ENCODE measurements at places on chromosomes 12 and 14. TPM values are rescaled to one million over a fixed set of nuclear protein-coding genes. Genes with fewer than 3 reads are reported as not detected.
A peak's percentile ranks its signal among the peaks of the same experiment; 100 is the strongest.

GRCh38 chr12:119666226-119666795, 1.6 kb upstream of the PRKAB1 start:
- DNase-seq: no peak

DNA sequence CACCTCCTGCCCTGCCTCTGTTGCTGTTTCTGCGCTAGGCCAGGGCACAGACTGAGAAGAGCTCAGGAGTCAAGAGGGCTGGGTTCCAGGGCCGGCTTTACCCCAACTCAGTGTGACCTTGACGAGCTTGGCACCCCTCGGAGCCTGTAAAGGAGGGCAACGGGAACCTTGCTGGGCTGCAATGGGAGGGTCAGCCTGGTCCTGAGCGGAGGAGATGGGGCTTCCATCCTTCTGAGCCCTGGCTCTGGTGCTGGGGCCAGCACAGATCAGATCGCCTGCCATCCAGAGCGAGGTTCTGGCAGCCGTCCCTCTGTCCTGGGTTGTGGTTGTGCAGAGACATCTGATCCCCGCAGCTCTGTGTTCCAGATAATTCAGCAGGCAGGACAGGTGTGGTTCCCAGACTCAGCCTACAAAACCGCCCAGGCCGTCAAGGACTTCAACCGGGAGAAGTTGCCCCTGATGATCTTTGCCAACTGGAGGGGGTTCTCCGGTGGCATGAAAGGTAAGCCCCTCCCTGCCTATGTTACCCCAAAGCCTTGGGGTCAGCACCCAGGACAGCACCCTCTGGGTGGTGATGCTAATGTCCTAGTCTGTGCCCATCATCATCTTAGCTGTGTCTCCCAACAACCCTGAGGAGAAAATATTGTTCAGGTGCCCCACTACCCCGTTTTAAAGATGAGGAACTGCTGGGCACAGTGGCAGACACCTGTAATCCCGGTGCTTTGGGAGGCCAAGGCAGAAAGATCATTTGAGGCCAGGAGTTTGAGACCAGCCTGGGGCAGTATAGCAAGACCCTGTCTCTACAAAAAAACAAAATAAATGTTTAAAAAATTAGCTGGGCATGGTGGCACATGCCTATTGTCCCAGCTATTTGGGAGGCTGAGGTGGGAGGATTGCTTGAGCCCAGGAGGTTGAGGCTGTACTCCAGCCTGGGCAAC, 50.2 kb downstream of the FOXN4 start:
- no peak for DNase-seq

DNA sequence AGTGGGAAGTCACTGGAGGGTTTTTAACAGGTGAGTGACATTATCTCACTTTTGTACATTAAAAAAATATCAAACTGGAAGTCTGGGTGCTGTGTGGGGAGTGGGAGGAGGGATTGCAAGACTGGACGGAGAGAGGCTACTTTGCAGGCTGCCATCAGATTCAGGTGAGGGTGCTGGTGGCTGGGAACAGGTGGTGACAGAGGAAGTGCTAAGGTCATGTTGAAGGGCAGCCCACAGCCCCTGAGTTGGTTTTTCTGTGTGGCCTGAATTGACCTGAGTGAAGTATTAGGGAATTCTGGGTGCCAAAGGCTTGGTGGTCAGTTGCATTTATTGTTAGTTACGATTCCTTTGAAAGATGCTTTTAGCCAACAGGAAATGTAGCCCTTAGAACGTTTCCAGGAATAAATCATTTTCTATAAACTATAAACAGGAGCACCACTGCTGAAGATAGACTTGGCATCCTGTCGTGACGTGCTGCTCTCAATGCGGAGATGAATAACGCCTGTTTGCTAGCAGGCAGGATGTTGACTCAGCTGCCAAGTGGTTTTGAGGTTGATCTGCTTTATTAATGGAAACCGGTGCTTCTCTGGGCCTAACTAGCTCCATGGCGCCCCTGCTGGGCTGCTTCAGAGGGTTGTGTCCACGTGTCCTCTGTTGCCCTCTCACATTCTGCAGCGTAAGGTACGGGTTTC, 707.5 kb upstream of the TMEM132C start:
- peak; percentile 81 for DNase-seq

DNA sequence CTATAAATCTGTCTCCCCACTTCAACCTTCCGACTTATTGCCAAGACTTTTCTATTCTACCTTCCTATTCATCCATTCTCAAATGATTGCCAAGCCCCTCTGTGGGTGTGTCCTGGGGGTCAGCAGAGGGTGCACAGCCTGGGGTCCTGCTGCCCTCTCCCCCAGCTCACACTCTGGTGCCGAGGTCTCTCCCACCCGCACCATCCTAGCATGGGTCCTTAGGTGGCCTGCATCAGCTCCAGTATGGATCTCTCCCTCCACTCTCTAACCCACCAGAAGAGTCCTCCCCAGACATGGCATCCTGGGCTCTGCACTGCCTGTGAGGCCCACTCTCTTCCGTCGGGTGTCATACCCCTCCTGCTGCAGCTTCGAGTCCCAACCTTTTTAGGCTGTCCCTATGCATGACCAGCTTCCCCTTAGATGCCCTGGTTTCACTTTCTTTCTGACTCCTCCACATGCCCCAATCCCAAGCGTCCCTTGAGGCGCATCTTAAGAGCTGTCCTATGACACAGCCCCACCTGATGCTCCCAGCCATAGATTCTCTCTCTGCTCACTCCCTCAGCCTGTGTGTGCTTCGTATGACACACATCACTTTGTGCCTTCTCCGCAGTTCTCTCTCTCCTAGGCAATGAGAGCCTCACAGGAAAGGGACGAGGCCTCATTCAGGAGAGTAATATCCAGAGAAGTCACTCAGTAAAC, 43.9 kb downstream of the GIT2 start:
- no peak for DNase-seq

DNA sequence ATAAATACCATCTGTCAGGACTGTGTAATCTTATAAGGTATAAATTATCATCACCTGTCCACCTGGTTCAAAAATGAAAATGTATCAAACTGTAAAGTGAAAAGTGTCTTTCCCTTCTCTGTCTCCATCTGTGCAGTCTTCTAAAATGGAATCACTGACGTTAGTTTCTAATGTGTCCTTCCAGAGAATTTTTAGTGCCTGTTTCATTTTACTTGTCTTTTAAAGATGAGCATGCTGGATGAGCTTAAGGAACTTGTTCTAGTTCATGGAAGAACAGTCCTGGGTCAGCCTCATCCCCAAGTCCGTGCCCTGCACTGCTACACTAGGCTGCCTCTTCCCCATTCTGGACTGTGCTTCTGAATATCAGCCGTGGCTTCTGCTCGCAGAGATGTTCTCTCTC, 5.4 kb upstream of the NT5DC3 start:
- DNase-seq: no peak

DNA sequence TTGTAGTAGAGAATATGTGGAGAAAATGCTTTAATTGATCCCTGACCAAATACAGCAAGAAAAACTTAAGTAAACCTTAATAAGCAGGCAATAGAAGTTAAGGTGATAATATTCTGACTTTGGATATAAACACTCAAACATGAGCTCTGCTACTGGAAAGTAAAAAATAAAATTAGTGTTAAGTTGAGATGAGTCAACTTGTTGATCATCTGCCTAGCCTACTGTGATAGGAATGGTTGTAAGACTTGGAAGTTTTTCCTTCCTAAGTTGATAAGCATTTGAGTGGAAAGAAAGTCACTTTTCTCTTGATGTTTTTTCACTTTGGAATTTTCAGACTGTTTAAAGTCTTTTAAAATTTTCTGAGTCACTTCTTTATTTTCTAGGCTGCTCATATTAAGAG, 26.0 kb downstream of the ADIPOR2 start:
- no peak for DNase-seq

DNA sequence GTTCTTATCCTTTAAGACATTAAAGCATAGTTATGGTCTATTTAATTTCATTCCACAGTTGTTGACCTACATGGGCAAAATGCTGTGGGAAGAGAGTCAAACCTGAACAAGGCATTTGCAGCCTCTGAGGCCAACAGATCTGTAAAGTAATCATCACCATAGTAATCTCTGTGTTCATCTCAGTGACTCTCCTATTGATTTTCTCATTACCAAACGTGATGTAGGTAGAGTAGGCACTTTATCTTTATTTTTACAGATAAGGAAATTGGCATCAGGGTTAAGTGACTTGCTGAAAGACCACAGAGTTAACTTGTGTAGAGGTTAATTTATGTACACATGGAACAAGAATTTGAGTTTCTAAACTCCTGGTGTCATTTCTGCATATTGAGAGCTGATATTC, 203.0 kb downstream of the ESR2 start:
- no peak for DNase-seq

DNA sequence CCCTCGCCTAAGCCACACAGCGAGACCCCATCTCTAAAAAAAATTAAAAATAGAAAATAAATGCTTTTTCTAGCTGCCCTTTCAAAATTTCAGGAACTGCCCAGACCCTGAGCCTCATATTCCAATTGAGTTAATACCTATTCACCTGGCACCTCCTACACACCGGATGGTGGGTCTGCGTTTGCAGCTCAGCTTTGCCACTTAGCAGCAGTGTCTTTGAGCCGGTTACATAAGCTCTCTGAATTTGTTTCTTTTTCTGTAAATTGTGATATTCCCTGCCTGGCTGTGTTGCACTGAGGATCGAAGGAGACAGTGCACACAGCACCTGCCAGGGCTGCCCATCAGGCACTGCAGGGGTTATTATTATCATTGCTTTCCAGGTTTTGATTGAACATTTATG, 125.6 kb downstream of the EML1 start:
- DNase-seq: no peak

- no peak for DNase-seq
These were observed 11.5 kb upstream of the PLEK2 start for GRCh38 chr14:67423424-67423823.

DNA sequence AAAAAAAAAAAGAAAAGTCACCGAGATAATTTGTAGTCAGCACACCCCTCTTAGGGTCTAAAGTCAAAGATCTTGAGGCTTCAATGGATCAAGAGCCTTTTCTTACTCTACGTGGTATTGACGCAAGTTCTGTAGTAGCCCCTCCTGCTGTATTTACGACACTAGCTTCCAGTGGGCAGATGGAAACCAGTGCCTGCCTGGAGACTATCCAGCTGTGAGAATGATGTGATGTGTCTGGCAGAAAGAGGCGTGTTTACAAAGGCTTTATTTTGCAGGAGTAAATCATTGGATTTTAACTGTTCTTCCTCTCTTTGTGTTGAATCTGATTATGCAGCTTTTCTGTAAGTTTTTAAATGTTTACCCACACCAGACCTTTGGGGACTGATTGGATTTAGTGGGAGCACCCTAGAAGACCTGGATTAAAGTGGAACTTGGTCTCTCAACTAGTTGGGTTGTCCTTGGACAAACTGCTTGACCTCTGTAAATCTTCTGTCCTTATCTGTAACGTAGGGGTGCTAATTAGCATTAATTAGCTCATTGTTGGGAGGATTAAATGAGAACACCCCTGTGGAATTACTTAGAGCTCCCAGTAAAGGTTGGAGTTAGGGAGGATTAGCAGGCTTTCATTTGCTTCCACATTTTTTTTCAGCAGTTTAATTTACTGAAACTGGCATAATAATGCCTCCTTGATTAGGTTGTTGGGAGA, 72.4 kb downstream of the RASSF3 start:
- no peak for DNase-seq

GRCh38 chr12:2944401-2945047, 14.7 kb upstream of the TEAD4 start:
- peak; percentile 38 for DNase-seq

Gene SIRT4
- total RNA-seq: 1.0 TPM

Gene GARIN6
- not detected for total RNA-seq

Gene FBLN5
- total RNA-seq: 1.2 TPM

Gene SUPT16H
- 162 TPM for total RNA-seq

Gene TMEM229B
- total RNA-seq: 1.7 TPM

Gene DACT1
- total RNA-seq: 2.3 TPM

Gene ATXN3
- 27.3 TPM for total RNA-seq

Gene PDE3A
- not detected for total RNA-seq

All from activated T-helper 1 cell treated with anti-CD3 and anti-CD28 coated beads, Interleukin-12 subunit alpha, Interleukin-12 subunit beta, Interleukin-2, Interleukin-4 antibody, amounts not matched to agents 30 ng/mL and 10 ng/mL and 1 ng/mL, durations not matched to agents 14 hours and 24 hours and 36 hours (primary cell).